ENCODE measurements at places on chromosomes 2 and 18.

DNA sequence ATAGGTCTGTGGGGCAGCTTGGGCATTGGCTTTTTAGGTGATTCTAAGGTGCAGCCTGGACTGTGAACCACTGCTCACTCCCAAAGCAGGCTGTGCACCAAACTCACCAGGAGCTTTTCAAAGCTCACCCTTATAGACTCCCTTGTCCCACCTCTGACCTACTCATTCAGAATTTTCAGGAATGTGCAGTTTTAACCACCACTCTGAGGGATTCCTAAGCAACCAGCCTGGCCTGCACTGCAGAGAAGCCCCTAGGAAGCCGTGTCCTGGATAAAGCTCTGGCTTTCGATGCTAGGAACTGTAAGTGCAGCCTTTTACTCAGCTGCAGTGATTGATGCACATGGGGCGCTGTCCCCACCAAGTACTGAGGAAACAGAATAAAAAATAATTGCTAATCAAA is 33.0 kb downstream of the MRO start:
- no peak for DNase-seq

DNA sequence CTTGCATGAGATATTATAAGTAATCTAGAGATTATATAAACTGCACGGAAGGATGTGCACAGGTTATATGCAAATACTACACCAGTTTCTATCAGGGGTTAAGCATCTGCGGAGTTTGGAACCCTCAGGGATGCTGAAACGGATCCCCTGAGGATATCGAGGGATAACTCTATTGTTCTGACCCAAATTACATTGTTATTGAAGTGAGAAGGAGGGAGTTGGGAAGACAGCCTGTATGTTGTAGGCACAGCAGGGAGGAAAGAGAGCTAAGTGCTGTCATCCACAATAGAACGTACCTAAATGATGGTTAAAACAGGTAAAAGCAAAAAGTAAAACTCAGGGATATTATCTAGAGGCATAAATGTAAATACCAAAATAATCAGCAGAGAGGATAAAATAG is 44.6 kb upstream of the SMAD2 start:
- DNase-seq = no peak

DNA sequence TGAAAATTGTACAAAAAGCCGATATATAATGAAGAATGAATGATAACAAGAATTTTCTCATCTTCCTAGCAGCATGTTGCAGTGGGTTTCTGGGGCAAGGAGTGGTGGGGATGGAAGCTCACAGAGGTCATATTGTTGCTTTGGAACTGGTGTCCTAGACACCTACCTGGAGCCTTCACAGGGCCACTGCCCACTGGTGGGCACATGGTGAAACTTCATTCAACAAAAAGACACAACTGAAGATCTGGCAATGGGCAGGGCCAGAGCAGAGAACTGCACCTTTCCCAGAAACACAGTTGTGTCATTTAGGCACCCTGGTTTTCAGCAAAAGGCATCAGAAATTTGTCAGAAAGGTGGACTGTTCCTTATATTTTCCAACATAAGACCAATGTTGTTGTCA is 115.3 kb downstream of the FHOD3 start:
- no peak for DNase-seq

GRCh38 chr2:60522462-60522861 is 31.0 kb downstream of the BCL11A start:
- no peak for DNase-seq

- DNase-seq = no peak
Measured at GRCh38 chr18:24762511-24762910, 302.1 kb downstream of the HRH4 start.

GRCh38 chr2:88416016-88416663 is 36.4 kb downstream of the FOXI3 start:
- no peak for DNase-seq

DNA sequence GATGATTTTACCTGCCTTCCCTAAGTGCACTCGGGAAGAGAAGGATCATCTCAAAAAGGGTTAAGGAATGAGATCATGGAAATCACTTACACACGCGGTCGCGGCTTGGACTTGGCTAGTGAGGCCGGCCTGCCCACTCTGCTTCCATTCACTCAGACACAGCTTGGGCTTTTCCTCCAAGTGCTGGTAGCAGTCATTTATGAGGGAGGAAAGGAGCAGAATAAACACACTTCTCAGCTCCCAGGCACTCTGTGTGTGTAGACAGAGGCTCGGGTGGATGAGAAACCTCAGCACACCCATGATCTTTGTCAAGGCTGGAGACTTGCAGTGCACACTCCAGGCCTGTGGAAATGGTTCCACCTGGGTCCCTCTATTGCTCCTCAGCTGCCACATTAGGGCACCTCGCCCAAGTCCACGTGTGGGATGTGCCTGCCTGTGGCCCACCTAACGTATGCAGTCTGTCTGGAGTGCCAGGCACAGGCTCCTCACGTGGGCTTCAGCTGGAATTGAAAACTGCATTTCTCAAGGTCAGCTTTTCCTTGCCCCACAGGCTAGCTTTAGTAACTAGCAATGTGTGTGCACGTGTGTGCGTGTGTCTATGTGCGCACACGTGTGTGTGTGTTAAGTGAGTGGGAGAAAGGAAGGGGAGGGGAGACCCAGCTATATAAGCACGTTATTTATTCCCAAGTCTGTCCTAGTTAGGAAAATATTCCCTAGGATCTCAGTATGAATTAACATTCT is 288.4 kb downstream of the SOX11 start:
- no peak for DNase-seq

GRCh38 chr2:178455947-178456346 is 4.8 kb downstream of the PJVK start:
- DNase-seq = no peak

- no peak for DNase-seq
Measured at GRCh38 chr2:199833525-199833924, 17.5 kb downstream of the FTCDNL1 start.

DNA sequence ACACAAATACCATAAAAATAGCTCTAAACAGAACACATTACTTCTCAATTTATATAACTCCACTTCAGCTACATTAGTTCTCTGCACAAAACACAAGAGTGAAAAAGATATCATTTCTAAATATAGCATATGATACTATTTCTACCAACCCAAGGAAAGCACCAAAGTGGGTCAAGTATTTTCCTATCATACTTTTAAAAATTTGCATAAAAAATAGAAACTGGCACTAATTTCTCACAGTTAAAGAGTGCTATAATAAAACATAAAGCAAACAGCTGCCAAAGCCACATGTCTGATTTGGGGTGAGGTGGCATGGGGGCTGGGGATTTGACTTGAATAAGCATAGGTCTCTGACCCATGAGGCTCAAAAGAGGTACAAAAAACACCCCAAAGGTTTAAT is 61.5 kb downstream of the BARD1 start:
- no peak for DNase-seq

DNA sequence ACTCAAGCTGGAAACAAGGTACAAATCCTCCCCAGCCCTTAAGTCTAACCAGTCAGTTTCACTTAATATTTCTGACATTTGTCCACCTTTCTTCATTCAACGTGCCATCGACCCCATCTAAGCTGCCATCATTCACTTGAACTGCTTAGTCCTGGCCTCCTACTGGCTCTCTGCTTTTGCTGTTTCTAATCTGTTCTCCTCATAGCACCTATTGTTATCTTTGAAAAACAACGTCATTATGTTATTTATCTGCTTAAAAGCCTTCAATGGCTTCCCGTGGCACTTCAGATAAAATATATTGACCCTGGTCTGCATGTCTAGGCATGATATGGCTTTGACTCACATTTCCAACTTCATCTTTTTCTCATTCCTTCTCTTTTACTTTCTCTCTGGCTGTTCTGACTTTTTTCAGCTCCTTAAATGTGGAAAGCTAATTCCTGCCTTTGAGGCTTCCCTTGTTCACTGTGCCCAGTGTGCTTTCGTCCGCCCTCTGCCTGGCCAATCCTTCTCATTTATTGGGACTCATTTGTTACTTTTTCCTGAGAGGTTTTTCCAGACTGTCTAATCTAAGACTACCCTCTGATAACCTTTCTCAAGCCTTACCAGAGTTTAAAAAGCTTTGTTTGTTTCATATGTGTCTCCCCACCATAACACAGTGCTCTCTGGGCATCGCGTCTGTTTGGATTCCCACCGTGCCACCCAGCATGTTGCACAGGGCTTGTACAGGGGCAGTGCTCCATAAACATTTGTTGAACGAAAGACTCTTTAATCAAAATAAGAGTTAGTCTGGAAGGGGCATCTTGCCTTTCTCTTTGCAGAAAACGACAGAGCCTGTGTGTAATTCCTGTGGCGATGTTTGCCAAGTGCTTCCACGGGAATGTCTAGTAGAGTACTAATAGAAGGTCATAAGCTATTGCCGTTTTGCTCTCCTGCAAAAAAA is 183.9 kb downstream of the FMNL2 start:
- no peak for DNase-seq

DNA sequence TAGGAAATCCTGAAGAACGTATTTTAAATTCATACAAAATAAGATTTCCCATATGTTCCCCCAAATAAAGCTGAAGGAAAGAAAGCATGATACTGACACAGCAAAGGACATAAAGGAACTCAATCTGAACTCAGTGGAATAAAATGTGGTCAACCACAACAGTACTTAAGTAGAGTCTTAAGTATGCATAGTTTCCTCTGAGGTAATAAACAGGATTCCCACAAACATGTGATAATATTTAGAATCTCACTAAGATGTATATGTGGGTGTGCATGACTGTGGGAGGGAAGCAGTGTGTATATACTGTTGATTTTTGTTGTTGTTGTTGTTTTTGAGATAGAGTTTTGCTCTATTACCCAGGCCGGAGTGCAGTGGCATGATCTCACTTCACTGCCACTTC is 69.3 kb downstream of the NOL10 start:
- DNase-seq = no peak

DNA sequence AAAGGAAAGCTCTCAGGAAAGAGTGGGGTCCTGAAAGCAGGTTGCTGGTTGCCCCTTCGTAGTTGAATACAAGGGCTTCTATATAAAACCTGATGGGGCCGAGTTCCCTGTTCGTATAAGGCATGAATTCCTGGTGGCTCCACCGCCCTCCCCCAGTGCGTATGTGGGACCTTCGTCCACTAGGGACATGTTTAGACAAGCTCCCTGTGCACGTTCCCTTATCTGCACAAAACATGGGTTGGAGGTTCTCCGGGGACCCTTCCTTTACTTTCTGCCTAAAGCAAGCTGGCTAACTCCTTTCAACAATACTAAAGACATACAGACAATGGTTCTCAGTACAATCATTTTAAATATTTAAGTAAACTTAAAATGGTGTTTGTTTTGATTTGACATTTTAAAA is 8.0 kb downstream of the CLUL1 start:
- no peak for DNase-seq

GRCh38 chr18:49223837-49224529 is 236.5 kb downstream of the DYM start:
- no peak for DNase-seq

DNA sequence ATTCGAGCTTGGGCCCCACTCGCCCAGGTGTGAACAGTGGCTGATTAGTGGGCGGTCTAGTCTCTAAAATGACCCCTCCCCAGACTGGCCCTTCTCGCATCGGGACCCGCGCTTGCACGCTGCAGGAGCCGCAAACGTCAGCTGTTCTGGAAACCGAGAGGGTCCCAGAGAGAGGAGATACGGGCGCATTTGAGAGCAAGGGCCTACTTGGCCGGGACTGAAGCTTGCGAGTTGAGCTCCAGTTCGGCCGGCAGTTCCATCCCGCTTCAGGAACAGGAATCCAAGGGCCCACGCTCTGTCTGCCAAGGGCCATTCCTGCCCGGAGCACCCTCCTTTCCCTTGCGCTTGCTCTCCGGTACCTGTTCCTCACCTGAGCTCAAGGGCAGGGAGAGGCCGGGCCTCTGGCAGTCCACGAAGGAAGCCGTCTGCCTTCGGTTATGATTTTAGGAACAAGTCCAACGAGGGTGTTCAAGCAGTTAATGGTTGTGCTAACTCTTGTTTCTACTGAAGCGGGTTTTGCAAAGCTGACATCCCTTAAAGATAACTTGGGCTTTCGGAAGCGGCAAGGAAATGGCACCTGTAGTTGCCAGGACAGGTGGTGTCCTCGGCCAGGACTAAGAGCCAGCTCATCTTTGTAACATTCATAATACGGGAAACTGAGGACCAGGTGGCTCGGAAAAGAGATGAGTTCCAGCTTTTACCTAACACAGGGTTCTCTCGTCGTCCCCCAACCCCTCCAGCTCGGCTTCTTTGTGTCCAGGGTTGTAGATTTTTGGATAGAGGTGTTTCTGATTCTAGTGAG is 3.9 kb upstream of the DLX1 start:
- no peak for DNase-seq

GRCh38 chr18:46320928-46321711 is 216.9 kb downstream of the HAUS1 start:
- no peak for DNase-seq

DNA sequence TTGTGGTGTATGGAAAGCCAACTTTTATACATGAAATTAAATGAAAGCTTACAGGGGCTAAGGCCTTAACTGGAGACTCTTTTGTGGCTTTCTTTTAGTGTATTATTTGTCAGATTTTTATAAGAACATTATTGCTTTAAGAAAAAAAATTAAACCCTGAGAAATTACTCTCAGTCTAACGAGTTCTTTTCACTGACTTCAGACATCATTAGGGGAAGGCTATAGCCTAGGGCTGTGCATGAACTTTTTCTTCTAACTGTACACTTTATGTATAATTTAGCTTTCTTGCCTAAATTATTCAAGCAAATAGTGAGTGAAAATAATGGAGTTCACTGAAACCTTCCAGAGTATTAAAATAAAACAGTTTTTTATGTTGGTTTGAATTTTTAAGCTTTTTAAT is 151.1 kb upstream of the MEIS1 start:
- no peak for DNase-seq

DNA sequence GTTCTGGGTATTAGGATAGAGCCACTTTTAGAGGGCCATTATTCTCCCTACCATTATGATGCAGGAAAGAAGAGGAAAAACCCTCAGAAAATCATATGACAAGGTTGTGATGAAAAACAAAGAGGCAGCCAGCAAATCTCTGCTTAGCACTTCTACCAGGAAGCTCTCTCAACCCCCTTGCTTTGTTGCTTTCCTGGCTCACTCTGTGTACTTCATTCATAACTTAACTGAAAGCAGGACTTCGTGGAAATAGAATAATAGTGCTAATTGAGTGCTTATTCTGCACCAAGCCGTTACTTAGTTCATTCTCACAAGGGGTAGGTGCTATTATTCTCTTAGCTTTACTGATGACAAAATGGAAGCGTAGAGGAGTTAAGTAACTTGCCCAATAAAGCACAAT is 354.1 kb downstream of the HRH4 start:
- no peak for DNase-seq

- peak; percentile 11 for DNase-seq
Measured at GRCh38 chr2:120177001-120177621, 46.1 kb downstream of the TMEM185B start.

- no peak for DNase-seq
Measured at GRCh38 chr2:78734221-78734620, 291.3 kb upstream of the REG3G start.

DNA sequence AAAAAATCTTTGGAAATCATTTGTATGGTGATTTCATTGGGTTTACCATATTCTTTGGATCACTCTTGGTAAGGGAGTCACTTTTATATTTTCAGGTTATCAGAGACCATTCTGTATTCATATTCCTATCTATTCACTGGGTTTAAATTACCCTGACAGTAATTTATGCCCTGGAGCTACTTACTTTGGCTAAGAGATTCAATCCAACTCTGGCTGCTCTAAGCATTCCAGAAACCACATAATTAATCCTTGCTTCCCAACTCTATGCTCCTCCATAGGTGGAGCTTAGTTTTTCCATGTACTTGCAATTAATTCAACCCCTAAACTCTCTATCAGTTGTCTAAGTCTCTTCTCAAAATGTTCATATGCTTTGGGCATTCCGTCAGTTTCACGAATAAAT is 336.3 kb downstream of the AGPS start:
- no peak for DNase-seq

All from ascending aorta (tissue), 2 donors.